ENCODE measurements at places on chromosomes 16 and 17.
A peak's percentile ranks its signal among the peaks of the same experiment; 100 is the strongest.

- DNase-seq, result peak; percentile 89
Measured at GRCh38 chr17:72715906-72716572, 376.4 kb downstream of the SLC39A11 start.

DNA sequence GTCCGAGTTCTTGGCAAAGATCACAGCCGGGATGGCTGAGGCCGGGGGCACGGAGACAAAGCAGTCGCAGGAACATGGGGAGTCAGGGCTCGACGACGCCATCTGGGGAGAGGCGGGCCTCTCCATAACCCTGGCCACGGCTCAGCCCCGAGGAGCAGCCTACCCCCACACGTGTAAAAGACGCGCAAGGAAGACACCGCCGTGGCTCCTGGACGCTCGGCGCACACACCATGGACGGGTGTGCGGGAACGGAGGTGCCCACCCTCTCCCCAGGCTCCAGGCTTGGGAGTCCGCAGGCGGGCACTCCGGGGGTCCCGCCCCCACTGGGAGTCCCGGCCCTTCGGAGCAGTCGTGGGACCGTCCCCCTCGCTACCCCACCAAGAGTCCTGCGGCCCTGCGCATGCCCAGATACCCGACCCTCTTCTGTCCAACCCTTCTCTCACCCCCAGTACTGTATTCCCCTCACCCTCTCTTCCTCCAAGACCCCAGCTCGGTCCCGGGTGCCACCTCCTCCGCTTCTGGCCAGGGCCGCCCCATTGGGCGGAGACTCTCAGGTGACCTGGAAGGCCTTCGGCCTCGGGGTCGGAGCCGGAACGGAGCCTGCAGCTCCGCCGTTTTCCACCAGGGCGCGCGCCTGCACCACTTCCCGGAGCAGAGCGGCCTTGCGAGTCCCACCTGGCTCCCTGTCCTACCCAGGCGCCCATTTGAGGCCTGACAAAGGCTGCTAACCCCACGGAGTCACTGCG lies at the start of gene SCRN2:
TSS of gene SCRN2 (minus strand) at position 532 of the 746 bp plus-strand sequence. CDS start at position 102, 430 bp downstream.
- peak; percentile 69 for DNase-seq

- no peak for DNase-seq
Measured at GRCh38 chr17:11551442-11551841, 46.8 kb upstream of the DNAH9 start.

GRCh38 chr16:55651841-55652824 lies 3.7 kb upstream of the SLC6A2 start:
- no peak for DNase-seq

GRCh38 chr17:17361867-17362539 lies 58.8 kb downstream of the NT5M start:
- DNase-seq, result no peak

- no peak for DNase-seq
Measured at GRCh38 chr17:39143552-39144093, 7.8 kb downstream of the PLXDC1 start.

GRCh38 chr16:72471317-72471924 lies 299.5 kb upstream of the PMFBP1 start:
- DNase-seq, result no peak

- no peak for DNase-seq
Measured at GRCh38 chr17:74865504-74866197, 6.0 kb upstream of the GRIN2C start.

- no peak for DNase-seq
Measured at GRCh38 chr17:58823051-58823525, 67.4 kb downstream of the PPM1E start.

DNA sequence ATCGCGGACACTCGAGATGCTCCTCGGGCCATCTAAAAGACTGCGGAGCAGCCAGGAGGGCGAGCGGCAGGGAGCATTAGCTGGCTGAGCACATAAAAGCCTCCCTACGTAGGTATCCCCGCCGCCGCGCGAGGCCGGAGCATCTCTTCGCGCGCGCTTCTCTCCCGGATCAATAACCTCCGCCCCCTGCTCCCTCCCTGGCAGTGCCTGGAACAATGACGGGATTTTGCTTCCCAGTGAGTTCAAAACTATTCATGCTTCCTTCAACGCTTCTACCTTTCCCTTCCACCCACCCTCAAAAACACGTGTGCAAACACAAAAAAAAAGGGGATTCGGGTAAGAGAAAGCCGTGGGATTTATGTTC lies 984 bp downstream of the CENPV start:
- DNase-seq, result peak; percentile 11

GRCh38 chr16:89038221-89038721 lies 55.4 kb upstream of the ACSF3 start:
- no peak for DNase-seq

GRCh38 chr17:33653399-33653788 lies 360.3 kb upstream of the ASIC2 start:
- no peak for DNase-seq

- DNase-seq, result peak; percentile 60
Measured at GRCh38 chr17:78032166-78032565, 73.7 kb downstream of the TNRC6C start.

DNA sequence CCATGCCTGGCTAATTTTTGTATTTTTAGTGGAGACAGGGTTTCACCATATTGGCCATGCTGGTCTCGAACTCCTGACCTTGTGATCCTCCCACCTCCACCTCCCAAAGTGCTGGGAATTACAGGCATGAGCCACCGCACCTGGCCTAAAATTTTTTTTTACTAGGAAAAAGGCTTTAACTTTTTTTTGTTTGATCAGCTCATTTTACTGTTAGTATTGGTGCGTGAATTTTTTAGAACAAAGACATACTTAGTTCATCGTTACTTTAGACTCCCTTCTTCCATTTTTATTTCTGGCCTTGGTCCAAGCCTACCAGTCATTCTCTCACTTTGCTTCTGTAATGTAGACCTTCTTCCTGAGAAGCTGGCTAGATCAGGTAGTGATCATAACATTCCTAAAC lies 25.4 kb upstream of the RAB11FIP4 start:
- DNase-seq, result no peak

GRCh38 chr16:50102051-50102746 lies 36.4 kb downstream of the HEATR3 start:
- peak; percentile 89 for DNase-seq

DNA sequence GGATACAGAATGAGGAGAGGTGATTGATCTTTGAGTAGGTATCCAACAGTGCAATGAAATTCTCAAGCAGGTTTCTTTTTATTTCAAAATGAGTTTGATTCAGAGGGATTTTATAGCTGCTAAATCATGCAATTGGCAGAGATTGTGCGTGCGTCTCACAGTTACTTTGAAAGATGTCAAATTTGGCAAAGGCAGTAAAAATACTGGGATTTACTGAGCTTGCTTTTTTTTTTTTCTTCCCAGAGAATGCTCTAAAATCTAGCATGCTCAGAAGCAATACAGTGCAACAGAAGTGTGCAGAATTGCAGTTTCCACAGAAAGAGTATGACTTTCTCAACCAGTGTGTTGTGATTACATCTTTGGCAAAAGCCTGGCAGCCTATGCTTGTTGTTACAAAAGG lies 410.7 kb upstream of the GOT2 start:
- DNase-seq, result no peak

- no peak for DNase-seq
Measured at GRCh38 chr17:80945736-80946135, 45.9 kb upstream of the CHMP6 start.

GRCh38 chr16:67548265-67549126 lies 13.8 kb upstream of the CTCF start:
- no peak for DNase-seq

GRCh38 chr17:55666806-55667205 lies 55.9 kb downstream of the TMEM100 start:
- DNase-seq, result no peak

DNA sequence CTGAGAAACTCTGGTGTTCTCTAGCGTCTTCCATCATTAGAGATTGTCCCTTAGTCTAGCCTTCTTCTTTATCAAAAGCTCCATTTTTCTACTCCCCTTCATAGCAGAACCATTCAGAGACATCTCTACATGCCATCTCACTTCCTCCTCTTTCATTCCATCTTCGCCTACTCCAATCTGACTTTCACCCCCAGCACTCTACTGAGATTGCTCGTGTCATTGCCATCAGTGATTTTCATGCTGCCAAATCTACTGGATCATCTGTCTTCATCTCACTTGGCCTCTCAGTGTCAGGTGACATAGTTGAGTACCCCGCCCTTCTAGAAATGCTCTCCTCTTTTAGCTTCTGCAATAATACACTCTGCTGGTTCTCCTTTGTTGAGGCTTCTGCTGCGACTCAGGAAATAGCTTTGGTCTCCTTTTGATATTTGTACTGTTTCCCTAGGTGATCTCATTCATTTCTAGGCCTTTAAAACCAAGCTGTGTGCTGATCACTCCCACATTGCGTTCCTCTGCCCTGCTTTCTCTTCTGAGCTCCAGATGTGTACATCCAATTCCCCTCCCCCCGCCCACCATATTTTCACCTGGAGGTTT lies 119.1 kb downstream of the FTO start:
- DNase-seq, result peak; percentile 6

GRCh38 chr16:82603784-82604411 lies 22.9 kb upstream of the CDH13 start:
- DNase-seq, result peak; percentile 68

Data from HFFc6 (cell line).